ENCODE measurements at places on chromosomes 16 and 17.

DNA sequence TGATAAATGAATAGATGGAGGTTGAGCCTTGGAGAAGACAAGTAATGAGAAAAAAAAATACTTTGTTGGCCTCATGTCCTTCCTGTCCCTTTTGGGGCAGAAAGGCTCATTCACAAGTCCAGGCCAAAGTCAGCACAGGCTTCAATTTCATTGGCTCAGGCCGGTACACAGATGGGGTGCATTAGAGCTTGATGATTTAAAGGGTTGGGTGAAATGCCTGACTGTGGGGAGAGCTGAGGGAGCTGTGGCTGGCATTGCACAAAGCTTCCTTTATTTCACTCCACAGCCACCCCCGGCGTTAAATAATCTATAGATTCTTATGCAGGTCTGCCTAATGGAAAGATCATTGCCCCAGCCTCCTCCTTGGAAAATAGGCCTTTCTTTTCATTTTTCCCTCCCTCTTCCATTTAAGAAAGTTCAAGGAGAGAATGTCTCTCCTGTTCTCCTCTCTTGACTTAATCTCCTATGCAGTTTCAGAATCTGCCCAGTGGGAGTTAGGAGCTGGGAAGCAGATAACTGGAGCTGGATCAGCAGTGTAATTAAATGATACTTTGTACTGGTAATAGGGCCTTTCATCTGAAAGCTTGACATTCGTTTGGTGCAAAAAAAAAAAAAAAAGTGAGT is 24.4 kb downstream of the YPEL2 start:
- no peak for DNase-seq

GRCh38 chr17:57918017-57918895 is 37.0 kb downstream of the CUEDC1 start:
- DNase-seq, result no peak

GRCh38 chr16:19907161-19907992 is 22.7 kb upstream of the GPRC5B start:
- DNase-seq, result peak; percentile 76

GRCh38 chr17:1183171-1183873 is 3.5 kb upstream of the ABR start:
- no peak for DNase-seq

- DNase-seq, result no peak
These were observed 27.7 kb upstream of the IL21R start for GRCh38 chr16:27374221-27374803.

DNA sequence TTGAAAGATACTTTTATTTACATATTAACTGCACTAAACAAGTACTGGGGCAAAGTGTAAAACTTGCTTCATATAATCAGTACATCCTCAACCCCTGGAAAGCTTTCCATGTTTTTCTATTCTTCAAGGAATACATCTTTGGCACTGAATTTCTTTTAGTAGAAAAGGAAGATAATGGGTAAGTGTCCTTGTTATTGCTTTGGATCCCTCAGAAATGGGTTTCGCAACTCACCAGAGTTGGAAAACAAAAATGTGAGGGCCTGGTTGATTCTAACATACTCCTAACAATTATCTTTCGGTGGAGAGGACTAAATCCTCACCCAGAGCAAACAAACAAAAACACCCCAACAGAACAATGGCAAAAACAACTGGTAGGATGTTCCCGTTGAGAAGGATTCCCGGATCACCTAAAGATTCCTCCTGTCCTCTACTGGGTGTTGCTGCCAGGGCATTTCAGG is 120.4 kb downstream of the PARN start:
- no peak for DNase-seq

- DNase-seq, result peak; percentile 83
These were observed 1.7 kb upstream of the PGAP6 start for GRCh38 chr16:383326-384051.

GRCh38 chr17:4161967-4162305 is 18.9 kb downstream of the CYB5D2 start:
- no peak for DNase-seq

DNA sequence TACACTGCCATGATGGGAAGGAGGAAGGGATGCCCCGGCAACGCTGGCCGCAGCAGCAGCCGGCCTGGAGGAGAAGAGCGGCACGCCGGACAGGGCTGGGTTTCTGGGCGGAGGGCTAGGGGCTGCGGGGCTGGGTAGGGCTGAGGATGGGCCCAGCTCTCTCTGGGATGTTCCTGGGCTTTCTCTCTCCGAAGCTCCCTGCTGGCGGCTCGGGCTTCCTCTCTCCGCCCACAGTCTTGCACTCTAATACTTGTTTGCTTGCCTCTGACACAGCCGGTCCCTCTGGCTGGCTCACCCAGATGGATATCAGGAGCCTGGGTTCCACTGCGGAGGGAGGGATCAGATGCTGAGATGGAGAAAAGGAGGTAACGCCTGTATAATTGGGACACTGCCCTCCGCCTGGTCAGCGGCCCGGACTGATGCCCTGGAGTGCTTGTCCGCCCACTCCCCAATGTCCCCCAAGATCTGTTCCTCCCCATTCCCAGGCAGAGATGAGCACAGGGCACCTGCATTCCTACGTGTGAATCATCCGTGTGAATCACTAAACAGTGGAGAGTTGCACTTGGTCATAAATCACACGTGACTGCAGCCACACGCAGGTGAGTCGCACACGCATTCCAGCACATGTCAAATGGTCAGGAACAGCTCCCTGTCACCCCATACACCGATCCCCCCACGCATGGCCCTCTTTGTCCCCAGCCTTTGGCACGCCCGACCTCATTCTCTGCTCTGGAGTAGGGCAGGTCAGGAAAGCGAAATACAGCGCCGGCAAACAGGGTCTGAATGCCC is at the start of gene ALOXE3:
Gene ALOXE3, minus strand, starts transcription at position 535 of the 789 bp plus-strand sequence. Its CDS starts 524 bp downstream, at position 11.
- peak; percentile 72 for DNase-seq

DNA sequence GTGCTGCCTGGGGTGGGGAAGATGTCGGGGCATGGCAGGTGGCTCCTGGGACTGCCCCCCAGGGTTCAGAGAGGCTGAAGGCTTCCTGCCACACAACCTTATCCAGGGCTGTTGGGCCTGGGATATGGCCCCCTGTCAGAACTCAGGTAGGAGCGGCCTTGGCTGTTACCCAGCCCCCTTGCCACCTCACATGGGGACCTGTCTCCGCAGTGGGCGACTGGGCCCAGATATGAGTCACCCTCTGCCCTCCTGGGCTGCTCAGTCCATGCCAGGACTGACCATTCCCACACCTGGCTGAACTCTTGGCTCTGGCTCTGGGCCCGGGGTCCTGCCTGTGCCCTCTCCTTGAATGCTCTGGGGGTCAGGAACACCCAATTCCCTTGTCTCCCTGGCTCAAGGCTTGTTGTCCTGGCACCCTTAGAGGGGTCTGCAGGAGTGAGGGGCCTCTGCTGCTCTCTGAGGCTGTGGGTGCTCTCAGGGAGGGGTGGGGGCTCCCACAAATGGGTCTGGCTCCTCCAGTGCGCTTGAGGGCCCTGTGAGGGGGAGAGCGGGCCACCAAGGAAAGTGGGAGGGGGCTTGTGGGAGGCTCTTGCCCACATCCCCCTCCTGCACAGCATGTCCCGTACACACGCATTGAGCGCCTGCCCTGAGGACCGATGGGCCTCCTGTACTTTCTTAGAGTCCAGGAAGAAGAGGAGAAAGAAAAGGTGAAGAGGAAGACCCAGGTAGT is 36.0 kb downstream of the LGALS9 start:
- no peak for DNase-seq

- no peak for DNase-seq
These were observed 16.6 kb upstream of the NOS2 start for GRCh38 chr17:27816946-27817345.

DNA sequence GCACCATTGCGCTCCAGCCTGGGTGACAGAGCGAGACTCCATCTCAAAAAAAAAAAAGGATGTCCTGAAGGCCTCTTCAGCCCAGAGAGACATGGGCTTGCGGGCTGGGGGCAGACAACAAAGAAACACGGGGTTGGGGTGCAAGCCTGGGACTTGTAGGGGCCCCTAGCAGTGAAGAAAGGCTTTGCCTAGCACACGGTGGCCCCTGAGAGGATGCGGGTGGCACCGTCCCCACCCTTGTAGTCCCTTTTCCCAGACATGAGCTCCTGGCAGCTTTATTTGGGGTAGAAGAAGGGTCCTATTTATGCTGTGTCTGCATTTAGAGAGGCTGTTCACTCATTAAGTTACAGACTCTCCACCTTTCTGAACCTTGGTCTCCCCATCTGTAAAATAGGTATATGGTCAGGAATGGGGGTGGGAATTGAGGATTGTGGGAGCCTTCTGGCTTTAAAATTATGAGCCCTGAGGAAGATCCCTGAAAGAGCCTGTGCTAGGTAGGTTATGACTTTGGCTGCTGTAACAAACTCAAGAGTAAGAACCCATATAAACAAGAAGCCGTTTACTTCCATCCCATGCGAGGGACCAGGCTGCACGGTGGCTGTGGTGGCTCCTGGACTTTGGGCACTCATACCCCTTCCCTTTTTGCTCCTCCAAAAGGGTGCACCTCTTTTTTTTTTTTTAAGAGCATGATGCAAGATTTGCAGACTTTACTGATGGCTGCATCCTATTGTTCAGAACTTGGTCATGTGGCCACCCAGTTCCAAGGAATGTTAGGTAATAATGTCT is 20.6 kb upstream of the ADGRG1 start:
- DNase-seq, result no peak

- DNase-seq, result peak; percentile 81
These were observed 626 bp downstream of the TUBB3 start for GRCh38 chr16:89923640-89924296.

DNA sequence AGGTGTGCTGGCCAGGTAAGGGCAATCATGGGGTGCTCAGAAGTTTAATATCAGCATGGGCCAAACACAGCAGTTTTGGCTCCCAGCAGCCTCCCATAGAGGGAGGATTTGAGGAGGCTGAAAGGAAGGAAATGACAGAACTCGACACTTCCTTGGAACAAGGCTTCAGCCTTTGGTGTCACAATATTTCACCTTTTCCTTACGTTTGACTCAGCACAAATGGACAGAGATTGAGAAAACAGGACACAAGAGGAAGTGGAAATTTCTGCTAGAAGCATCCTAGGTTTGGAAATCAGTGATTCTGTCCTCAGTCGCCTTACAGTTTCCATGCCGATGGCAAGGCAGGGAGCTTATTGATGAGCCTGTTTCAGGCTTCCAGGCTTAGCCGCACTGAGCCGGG is 181.4 kb downstream of the MAF start:
- DNase-seq, result no peak

GRCh38 chr17:2171702-2172076 is 116.8 kb downstream of the HIC1 start:
- DNase-seq, result no peak

GRCh38 chr16:4850211-4850610 is 2.9 kb downstream of the UBN1 start:
- DNase-seq, result no peak

GRCh38 chr17:49616086-49616485 is 40.4 kb downstream of the NXPH3 start:
- DNase-seq, result no peak

- DNase-seq, result no peak
These were observed 96.7 kb downstream of the GNAO1 start for GRCh38 chr16:56288019-56288418.

GRCh38 chr17:63221939-63222338 is 224.2 kb downstream of the CYB561 start:
- DNase-seq, result no peak

DNA sequence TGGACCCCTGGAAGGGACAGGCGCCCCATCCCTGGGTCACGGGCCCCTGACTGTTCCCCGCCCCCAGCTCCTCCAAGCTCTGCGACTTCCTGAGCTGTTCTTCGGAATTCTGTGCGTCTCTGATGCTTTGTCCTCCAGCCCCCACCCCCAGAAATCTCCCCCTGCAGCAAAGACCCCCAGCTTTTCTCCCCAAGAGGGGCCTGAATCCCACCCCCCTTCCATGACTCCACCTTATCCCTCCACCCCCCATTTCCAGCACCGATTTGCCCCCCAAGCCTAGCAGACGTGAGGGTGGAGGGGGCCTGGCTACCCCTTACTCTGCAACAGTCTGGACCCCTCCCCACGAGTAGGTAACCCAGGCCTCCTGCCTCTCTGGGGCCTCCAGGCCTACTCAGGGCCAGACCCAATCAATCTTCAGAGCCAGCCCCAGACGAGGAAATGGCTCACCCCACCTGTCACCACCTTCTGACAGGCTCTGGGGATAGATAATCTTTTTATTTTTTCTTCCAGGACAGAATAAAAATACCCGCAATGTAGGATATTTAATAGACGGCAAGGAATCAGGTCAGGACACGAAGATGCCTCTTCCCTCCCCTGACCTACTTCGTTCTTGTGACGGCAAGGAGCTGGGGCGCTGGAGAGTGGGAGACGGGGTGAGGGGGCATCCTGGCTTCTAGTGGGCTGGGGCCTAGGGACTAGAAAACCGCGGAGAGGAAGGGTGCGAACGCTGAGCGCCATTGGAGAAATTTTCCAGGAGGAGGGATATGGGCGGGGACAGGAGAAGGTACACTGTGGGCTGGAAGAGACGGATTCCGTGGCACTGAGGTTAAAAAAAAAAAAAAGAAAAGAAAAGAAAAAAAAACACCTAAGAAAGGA is 744 bp upstream of the PLXDC1 start:
- DNase-seq, result peak; percentile 62

GRCh38 chr17:79667121-79667715 is 56.4 kb upstream of the RBFOX3 start:
- no peak for DNase-seq

DNA sequence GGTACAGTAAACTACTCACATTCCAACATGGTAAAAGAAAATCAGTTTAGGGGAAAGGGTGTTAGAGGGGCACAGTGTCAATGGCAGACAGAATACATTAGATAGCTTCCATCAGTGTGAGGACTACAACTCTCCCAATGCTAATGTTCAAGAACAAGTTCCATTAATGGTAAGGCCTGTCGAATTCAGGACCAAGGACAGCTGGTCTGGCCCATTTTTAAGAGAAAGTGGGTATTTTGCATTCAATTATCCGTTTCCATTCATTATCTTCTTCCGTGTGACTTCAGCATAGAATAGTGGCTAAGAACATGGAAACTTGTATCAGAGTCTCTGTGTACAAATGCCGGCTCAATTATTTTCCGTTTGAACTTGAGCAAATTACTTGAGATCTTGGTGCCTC is 98.4 kb downstream of the XYLT1 start:
- no peak for DNase-seq

DNA sequence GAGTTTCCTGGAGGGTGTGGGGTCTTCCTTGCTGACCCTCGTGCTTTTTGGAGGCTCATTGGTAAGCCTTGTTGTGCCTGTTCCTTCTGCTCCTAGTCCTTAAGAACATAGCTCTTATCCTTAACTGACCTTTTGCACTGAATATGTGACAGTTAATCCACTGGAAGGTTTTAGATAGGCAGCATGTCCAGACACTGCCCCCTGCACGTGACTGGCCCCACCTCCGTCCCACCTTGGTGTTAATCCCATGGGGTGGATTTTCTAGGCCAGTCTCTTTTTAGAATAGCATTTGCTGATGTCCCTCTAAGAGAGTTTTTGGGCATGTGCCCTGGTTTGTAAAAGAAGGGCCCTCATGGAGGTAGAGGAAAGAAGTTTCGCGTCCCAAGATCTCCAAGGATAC is 58.3 kb downstream of the RBFOX1 start:
- DNase-seq, result no peak

All from H1 (cell line).